Neural crest cell (in vitro differentiated cells): ENCODE measurements at places on chromosomes 11 and 22. TPM values are rescaled to one million over a fixed set of nuclear protein-coding genes. Genes with fewer than 3 reads are reported as not detected.
A peak's percentile ranks its signal among the peaks of the same experiment; 100 is the strongest.

The FOLR1 gene
- total RNA-seq, result not detected in 2 replicates

The MYEOV gene
- 0.16 and 0.35 TPM in 2 replicates for total RNA-seq

DNA sequence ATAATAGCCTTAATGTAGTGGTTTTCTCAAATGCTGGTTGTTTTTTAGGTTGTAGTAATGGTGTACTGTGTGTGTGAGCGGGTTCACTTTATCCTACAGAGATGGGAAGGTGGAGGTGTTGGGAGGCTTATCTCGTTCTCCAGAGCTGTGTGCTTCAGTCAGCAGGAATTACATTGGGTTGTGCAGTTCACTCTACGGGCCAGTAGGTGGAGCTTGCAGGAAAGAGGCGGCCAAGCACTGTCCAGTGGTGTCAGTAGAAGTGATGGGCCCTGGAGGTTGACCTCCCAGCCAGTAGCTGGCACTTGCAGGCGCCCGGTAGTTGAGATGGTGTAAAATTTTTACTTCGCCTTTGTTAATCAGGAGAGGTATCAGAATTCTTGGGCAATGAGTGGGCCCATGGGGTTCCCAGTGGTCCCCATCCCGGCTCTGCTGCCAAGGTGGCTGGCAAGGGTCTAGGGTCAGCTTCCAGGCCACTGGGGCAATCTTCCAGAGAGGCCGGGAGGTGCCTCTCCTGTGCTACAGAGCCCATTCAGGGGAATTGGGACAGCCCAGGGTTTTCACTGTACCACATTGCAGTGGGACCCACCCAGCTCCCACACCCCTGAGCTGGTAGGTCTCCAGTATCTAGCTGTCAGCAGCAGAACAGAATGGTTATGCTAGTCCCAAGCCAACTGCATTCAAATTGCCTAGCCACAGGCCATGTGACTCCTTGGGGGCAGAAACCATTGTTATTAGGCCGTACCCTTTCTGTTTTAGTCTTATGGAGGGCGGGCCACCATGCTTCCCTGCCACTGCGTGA is 43.9 kb downstream of the BIRC2 start:
- no peak overlapping the region for H3K27ac ChIP-seq
- H3K4me3 ChIP-seq, result no peak overlapping the region
- peak; percentile 46 for DNase-seq
- no peaks in the 10 kb centered on the region for H3K27me3 ChIP-seq

- no peak for DNase-seq
- H3K27ac ChIP-seq, result no peak overlapping the region
- H3K36me3 ChIP-seq, result peaks cover 18% of the 10 kb centered on the region
- H3K4me1 ChIP-seq, result no peaks in the 10 kb centered on the region
- peaks cover 2% of the 10 kb centered on the region for H3K27me3 ChIP-seq
- H3K4me3 ChIP-seq, result no peak overlapping the region
Measured at GRCh38 chr22:41181349-41182241, 23.5 kb upstream of the L3MBTL2 start.

GRCh38 chr11:34145847-34146381 is 40.5 kb downstream of the NAT10 start:
- H3K4me1 ChIP-seq, result peaks cover 23% of the 10 kb centered on the region
- peaks cover 25% of the 10 kb centered on the region for H3K36me3 ChIP-seq
- H3K27ac ChIP-seq, result peak overlapping the region; percentile 2
- no peaks in the 10 kb centered on the region for H3K27me3 ChIP-seq
- H3K4me3 ChIP-seq, result no peak overlapping the region
